ENCODE measurements at places on chromosomes 2 and 18.

- DNase-seq: no peak
Measured at GRCh38 chr2:224927011-224927410, 115.3 kb downstream of the DOCK10 start.

- no peak for DNase-seq
Measured at GRCh38 chr2:168114619-168115018, 132.8 kb downstream of the STK39 start.

DNA sequence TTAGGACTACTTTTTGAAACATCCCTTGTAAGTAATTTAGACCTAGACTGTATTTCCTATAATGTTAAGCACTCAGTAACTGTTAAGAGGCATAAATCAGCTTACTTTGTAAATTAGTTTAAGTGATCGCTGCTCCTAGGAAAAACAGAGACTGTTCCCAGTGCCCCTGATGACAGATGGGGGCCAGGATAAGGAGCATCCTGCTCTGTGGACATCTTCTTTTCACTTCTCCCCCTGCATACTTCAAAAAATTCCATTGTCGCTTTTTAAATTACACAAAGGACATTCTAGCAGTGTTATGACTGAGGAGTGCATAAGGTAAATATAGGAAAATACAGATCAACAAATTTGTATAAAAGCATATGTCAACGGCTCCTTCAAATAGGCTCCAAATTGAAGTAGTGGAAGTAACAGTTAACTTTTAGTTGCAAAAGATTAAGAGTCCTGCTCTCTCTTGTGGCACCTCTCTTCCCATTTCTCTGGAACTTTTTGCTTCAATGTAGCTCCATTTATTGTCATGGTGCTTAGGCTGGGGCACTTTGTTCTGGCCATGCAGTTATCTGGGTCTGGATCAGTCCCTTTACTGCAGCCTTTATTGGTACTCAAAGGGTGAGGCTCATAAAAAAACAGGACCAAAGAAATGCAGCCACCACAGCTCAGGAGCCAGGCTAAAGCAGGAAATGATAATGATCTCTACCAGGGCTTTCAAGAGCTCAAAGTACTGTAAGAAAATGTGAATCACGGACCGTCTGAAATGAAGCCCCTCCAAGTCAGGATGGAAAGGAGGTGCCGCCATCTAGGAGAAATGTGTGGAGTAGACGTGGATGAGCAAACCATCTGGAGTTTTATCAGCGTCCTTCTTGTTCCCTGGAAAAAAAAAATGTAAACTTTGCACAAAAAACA, 162.1 kb upstream of the ZNF516 start:
- DNase-seq: peak; percentile 38

- DNase-seq: no peak
Measured at GRCh38 chr2:17580319-17580715, 39.8 kb downstream of the VSNL1 start.

GRCh38 chr2:203532957-203533658, 2.0 kb downstream of the RAPH1 start:
- no peak for DNase-seq

GRCh38 chr2:17878281-17879136, at the start of gene KCNS3:
Gene KCNS3 (plus strand): TSS chr2:17878667. CDS start chr2:17931009, 52,342 bp downstream.
- DNase-seq: no peak

- DNase-seq: no peak
Measured at GRCh38 chr18:25005541-25006403, 346.2 kb downstream of the ZNF521 start.

- DNase-seq: peak; percentile 95
Measured at GRCh38 chr18:78138983-78139496, 840.6 kb upstream of the SALL3 start.

- DNase-seq: no peak
Measured at GRCh38 chr2:234165421-234165820, 114.9 kb downstream of the SPP2 start.

DNA sequence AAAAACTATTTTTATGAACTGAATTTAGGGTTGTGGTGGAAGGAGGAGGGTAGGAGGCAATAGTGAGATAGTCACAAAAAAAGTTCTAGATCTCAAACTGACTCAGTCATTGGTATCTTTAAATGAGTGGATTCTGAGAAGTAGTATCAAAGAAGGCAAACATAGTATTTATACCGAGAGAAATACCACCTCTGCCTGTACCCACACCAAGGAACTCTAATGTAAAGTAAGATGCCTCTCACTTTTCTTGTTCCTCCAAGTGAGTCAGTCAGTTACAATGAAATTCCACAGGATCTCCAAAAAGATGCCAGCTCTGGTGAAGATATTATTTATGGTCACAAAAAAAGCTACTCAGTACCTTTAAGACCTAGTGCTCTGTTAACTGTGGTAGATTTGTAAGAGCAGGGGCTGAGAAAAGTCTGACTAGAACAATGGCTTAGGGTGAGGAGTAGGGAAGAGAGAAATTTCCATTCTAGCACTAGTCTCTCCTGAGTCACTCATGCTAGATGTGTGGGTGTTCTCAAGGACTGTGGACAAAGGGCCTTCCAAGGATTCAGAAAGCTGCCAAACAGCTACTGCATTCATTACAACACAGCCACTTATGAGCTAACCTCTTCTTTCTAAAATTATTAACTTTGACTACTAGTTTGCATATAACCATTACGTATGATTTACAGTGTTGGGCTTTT, 36.3 kb downstream of the YWHAQ start:
- DNase-seq: no peak

DNA sequence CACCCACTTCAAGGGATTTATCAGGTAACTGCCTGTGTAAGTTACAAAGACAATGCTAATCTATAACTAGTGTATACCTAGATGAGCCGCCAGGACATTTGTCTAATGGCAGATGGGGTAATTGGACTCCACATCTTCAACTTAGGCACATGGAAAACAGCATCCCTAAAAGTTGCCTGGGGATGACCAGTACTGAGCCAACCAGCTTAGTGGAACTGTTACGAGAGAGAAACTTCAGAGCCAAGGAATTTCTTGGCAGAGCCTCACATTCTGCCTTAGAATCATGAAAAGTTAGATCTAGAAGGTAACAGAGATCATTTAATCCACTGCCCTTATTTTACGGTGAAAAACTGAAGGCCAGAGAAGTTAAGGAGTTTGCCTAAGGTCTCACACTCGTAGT, 15.5 kb upstream of the CLASP1 start:
- DNase-seq: no peak

GRCh38 chr2:167240671-167241070, 352.4 kb downstream of the XIRP2 start:
- no peak for DNase-seq

GRCh38 chr2:120976501-120977307, 241.0 kb downstream of the GLI2 start:
- DNase-seq: no peak

DNA sequence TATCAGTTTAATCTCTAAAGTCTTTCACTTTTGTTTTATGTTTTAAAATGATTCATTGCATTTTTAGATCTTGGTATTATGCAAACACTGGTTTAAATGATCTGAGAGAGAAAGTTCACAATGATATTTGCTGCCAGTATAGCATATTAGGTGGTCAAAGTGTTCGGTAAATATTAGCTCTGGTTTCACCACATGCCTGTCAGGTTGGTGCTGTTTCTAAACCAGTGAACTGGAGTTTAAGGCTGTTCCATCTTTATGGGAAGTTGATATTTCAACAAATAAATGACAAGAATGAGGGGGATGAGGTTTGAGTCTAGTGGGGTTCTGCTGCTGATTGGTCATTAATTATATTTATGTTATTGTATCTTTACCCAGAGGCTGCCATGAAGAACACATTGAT, 436.4 kb downstream of the DCDC2C start:
- no peak for DNase-seq

GRCh38 chr2:112768432-112768831, 4.0 kb upstream of the CKAP2L start:
- no peak for DNase-seq

GRCh38 chr2:96960153-96960961, 26.0 kb downstream of the FAM178B start:
- DNase-seq: peak; percentile 18

GRCh38 chr2:196935432-196935831, 8.9 kb upstream of the PGAP1 start:
- no peak for DNase-seq

DNA sequence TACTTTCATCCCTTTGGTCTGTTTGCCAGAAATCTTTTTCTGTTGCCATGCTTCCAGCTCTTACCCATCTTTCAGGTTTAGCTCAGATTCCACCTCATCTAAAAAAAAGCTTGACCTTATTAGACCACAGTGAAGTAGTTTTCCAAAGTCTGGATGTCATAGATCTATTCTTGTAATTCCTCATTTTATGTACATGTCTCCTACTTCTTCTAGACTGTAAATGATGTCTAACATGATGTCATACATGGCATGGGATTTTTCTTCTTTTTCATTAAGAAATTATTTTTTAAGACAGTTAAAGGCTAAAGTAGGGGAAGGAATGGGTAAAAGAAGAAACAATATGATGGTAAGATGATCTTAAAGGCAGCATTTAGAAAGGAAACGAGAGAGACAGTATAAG, 11.3 kb downstream of the GLS start:
- no peak for DNase-seq

- DNase-seq: no peak
Measured at GRCh38 chr2:241157841-241158545, 7.7 kb downstream of the PPP1R7 start.

DNA sequence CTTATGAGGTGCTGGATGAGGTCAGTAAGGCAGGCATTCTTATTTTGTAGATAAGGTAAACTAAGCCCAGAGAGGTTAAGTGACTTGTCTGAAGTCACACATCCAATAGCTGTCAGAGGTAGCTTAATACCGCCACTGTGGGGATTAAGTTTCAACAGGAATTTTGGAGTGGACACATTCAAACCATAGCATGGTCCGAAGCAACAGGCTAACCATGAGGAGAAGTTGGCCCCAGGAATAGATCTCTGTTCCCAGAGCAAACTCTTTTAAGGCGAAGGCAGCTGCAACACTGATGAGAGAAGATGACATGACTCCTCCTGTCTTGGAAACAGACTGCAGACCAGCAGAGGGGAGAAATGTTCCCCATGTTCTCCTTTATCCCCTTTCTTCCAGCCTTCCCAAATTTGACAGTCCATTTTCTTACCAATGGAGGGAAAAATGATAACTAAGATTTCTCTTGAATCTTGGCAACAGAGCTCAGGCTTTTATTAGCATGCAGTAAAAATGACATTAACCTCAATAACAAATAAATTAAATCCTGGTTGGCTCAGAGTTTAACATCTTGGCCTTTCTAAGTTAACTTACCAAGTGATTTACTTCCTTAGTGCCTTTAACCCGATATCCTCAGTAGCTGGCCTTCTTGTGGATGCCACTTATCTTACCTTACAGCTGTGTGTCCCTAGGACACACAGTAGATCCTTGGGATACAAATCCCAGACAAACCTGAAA, 67.9 kb upstream of the STPG4 start:
- no peak for DNase-seq

DNA sequence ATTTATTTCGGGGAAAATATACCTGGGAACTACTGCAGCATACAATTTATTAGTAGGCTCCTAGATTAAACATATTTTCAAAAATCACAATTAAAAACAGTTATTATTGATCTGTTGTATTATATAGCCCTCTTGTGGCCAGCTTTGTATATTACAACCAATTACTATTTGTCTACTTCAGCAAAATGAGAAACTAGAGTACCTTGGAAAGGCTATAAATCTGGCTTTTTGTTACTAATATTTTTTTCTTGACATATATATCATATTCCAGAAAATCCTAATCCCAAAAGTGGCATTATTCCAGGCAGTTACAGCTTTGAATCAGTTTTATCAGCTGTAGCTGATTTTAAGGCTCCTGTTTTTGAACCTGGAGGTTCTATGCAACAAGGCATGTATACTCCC, 101.2 kb downstream of the UBR3 start:
- DNase-seq: no peak
